ENCODE measurements at places on chromosomes 12 and 14. TPM values are rescaled to one million over a fixed set of nuclear protein-coding genes. Genes with fewer than 3 reads are reported as not detected.

DNA sequence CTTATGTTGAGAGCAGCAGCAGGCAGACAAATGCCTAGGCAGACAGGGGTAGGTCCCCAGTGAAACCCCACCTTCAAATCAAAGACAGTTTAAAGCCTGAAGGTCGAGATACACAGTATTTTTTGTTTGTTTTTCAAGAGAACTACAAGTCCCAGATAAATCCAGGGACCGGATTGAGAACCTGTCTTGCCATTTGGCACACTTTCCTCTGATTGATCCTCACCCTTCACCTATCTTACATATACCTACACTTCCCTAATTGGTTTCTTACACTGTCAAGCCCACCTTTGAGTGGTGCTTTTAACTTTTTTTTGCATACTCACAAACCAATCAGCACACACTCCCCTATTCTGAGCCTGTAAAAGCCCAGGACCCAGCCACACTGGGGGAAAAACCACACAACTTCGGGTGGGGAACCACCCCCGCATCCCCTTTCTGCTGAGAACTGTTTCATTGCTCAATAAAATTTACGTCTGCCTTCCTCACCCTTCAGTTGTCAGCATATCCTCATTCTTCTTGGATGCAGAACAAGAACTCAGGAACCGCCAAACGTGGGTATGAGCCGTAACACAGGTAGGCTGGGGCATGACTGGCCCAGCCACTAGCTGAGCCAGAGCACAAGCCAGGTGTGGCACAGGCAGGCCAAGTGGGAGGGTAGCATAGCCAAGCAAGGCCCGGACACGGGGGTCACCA is 11.1 kb downstream of the DICER1 start:
- H3K4me3 ChIP-seq = no peak overlapping the region
- H3K4me1 ChIP-seq = peaks cover 97% of the 10 kb centered on the region
- no peak for DNase-seq
- H3K36me3 ChIP-seq = peaks cover 13% of the 10 kb centered on the region
- H3K27ac ChIP-seq = no peak overlapping the region
- peaks cover 1% of the 10 kb centered on the region for H3K27me3 ChIP-seq

GRCh38 chr12:121718653-121719239 is 6.2 kb downstream of the TMEM120B start:
- peaks cover 3% of the 10 kb centered on the region for H3K4me1 ChIP-seq
- no peaks in the 10 kb centered on the region for H3K36me3 ChIP-seq
- no peak overlapping the region for H3K4me3 ChIP-seq
- H3K27ac ChIP-seq = no peak overlapping the region
- no peak for DNase-seq
- H3K27me3 ChIP-seq = no peaks in the 10 kb centered on the region

- H3K27ac ChIP-seq = no peak overlapping the region
- peaks cover 3% of the 10 kb centered on the region for H3K27me3 ChIP-seq
- H3K36me3 ChIP-seq = no peaks in the 10 kb centered on the region
- DNase-seq = no peak
Observed at GRCh38 chr12:119949145-119949544, 39.9 kb upstream of the BICDL1 start.

- H3K4me3 ChIP-seq = no peak overlapping the region
- no peak for DNase-seq
- no peaks in the 10 kb centered on the region for H3K36me3 ChIP-seq
- no peaks in the 10 kb centered on the region for H3K4me1 ChIP-seq
- no peaks in the 10 kb centered on the region for H3K27me3 ChIP-seq
Observed at GRCh38 chr12:100845095-100845494, 50.5 kb downstream of the ANO4 start.

DNA sequence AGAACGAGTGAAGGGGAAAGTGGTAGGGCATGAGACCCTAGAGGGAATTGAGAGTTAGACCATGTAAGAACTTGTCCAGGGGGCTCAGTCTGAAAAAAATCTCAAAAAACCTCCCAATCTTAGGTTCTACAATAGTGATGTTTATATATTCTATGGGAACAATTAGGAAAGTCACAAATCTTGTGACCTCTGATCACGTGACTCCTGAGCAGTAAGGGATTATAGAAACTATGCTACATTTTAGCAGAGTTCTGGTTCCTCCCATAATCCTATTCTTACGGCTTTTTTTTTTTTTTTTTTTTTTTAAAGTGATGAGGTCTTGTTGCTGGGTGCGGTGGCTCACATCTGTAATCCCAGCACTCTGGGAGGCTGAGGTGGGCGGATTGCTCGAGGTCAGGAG is 5.8 kb downstream of the ADCK1 start:
- H3K36me3 ChIP-seq = no peaks in the 10 kb centered on the region
- no peak overlapping the region for H3K27ac ChIP-seq
- no peak overlapping the region for H3K4me3 ChIP-seq
- no peak for DNase-seq
- H3K27me3 ChIP-seq = no peaks in the 10 kb centered on the region

GRCh38 chr14:99662846-99663245 is 17.9 kb downstream of the HHIPL1 start:
- no peaks in the 10 kb centered on the region for H3K4me1 ChIP-seq
- DNase-seq = no peak
- H3K27ac ChIP-seq = no peak overlapping the region

- H3K4me3 ChIP-seq = no peak overlapping the region
- peaks cover 5% of the 10 kb centered on the region for H3K27me3 ChIP-seq
- peaks cover 3% of the 10 kb centered on the region for H3K36me3 ChIP-seq
- DNase-seq = no peak
- H3K27ac ChIP-seq = no peak overlapping the region
Observed at GRCh38 chr12:128734371-128734770, 89.4 kb downstream of the SLC15A4 start.

- DNase-seq = no peak
- no peak overlapping the region for H3K4me3 ChIP-seq
Observed at GRCh38 chr12:104521731-104522130, 65.0 kb downstream of the CHST11 start.

DNA sequence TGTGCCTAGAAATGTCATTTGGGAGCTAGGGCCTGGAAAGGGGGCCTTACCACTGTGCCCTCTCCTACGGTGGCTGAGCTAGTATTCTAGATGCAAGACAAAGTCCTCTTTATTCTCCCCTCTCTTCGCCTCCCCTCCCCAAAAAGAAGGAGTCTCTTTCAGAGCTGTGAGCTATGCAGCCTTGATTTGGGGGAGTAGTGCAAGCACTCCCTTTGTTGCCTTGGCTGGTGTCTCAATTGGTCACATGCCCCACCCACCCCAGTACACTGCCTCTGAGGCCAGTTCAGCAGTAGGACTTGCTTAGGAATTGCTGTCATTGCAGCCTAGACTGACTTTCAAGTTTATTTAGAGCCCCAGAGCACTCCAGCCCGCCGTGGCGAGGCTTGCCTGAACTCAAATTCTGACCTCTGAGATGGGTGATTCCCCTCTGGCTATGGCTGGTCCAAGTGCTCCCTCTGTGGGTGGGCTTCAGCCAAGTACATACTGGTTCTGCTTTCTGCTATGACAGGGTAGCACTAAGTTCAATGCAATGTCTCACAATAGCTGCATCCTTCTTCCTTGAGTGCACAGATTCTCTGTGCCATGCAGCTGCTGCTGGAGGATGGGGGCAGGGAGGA is 37.0 kb upstream of the FBXO33 start:
- DNase-seq = peak; percentile 9
- no peaks in the 10 kb centered on the region for H3K4me1 ChIP-seq
- H3K4me3 ChIP-seq = no peak overlapping the region
- peaks cover 15% of the 10 kb centered on the region for H3K36me3 ChIP-seq

Gene CLEC14A
- polyA plus RNA-seq = not detected

Gene TAS2R8
- polyA plus RNA-seq = not detected

Gene DPPA3
- polyA plus RNA-seq = not detected

Gene LRRC74A
- not detected for polyA plus RNA-seq

All from immature natural killer cell (primary cell).